ENCODE measurements at places on chromosomes 6 and 20.

- peak; percentile 49 for DNase-seq
Measured at GRCh38 chr20:1299522-1299921, 29.4 kb downstream of the SDCBP2 start.

GRCh38 chr6:137933696-137934095 is 66.6 kb downstream of the TNFAIP3 start:
- DNase-seq = no peak

GRCh38 chr20:59787538-59787890 is 145.9 kb downstream of the SYCP2 start:
- no peak for DNase-seq

GRCh38 chr6:74343804-74344203 is 647.8 kb downstream of the CD109 start:
- peak; percentile 1 for DNase-seq

DNA sequence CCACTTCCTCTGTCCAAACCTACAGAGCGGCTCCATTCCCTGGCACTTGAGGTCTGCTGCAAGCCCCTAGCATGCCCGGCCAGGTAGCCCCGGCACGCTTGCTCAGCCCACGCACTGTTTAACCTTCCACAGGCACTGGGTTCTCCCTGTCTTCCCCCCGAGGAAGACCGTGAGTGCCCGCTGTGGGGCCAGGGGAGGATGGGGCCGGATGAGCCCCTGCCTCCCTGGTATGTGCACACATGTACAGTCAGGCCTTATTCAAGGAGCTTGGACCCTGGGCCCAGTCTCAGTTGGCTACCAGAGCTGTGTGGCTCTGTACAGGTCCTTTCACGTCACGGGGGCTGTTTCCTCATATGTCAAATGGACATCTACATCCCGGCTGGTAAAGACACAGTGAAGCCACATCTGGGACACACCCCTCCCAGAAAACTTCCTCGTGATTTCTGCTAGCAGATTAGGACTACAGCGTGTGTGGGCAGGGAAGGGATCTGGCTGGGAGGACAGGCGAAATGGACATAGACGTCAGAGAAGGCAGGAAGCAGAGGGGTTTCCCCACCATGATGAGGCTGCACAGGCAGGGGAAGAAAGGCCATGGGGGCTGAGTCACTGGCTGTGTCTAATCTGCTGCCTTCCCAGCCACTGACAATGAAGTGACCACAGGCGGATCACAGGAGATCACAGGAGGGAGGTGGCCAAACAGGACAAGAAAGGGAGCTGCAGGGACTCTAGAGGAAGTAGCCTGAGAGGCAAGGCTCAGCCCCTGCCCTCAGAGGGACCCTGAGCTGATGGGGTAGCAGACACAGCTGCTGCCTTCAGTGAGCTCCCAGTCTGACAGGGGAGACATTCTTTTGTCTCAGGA is 62.9 kb downstream of the MRPL14 start:
- no peak for DNase-seq

- peak; percentile 65 for DNase-seq
Measured at GRCh38 chr6:3911614-3912336, 62.6 kb downstream of the FAM50B start.

- DNase-seq = no peak
Measured at GRCh38 chr6:75431379-75431778, 62.2 kb downstream of the FILIP1 start.

GRCh38 chr20:32685541-32686529 is 12.1 kb upstream of the C20orf203 start:
- no peak for DNase-seq

- no peak for DNase-seq
Measured at GRCh38 chr20:7359739-7360138, 580.5 kb downstream of the HAO1 start.

GRCh38 chr6:47457370-47457769 is 20.2 kb upstream of the CD2AP start:
- DNase-seq = no peak

GRCh38 chr6:718345-718744 is 25.4 kb upstream of the EXOC2 start:
- no peak for DNase-seq

DNA sequence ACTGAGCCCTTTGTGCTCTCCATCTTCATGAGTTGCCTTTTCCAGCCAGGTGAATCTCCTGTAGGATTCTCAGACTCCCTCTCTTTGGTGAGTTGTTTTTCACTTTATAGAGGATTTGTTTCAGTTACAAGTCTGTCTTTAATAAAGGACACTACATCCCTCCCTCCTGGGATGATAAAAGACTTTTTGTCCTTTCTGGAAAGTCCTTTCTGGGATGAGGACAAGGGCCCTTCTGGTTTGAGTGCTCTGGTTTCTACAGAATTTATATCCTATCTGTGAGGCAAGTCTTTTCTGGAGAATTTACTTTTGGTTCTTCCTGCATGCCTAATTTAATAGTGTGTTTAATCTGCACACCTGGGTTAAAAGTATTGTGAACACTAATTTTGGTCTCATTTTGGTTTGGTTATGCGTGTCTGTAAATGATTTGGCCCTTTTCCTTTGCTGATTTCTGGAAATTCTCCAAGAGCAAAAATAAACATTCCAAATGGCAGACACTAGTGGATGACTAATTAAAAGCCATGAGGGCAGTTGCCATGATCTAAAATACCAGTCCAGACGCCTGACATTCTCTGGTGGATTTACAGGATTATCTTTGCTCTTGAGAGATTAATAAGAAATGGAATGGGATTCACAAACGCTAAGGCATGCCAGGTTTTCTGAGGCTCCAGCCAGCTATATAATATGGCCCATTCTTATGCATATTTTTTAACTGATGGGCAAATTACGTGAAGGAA is 44.8 kb downstream of the TCP11 start:
- DNase-seq = peak; percentile 75

- peak; percentile 76 for DNase-seq
Measured at GRCh38 chr6:42451333-42452170, at the start of gene TRERF1. TRERF1 (minus strand) TSS chr6:42451926; CDS start chr6:42269590, 182,336 bp downstream.

Data from COR-L47 (cell line).